Naive thymus-derived CD4-positive, alpha-beta T cell (primary cell): ENCODE measurements at places on chromosomes 11 and 22. TPM values are rescaled to one million over a fixed set of nuclear protein-coding genes. Genes with fewer than 3 reads are reported as not detected.
A peak's percentile ranks its signal among the peaks of the same experiment; 100 is the strongest.

RANGAP1 gene
- total RNA-seq, result 122 TPM

IFITM10 gene
- total RNA-seq, result 16.0 TPM

- no peaks in the 10 kb centered on the region for H3K36me3 ChIP-seq
- H3K4me3 ChIP-seq, result no peak overlapping the region
- H3K4me1 ChIP-seq, result peaks cover 47% of the 10 kb centered on the region
- no peaks in the 10 kb centered on the region for H3K27me3 ChIP-seq
Measured at GRCh38 chr11:36411202-36411640, 98.9 kb downstream of the TRAF6 start.

GRCh38 chr11:130529366-130529765 lies 80.9 kb downstream of the ADAMTS15 start:
- no peaks in the 10 kb centered on the region for H3K27me3 ChIP-seq
- H3K27ac ChIP-seq, result no peak overlapping the region
- no peaks in the 10 kb centered on the region for H3K36me3 ChIP-seq
- H3K4me3 ChIP-seq, result no peak overlapping the region

- H3K36me3 ChIP-seq, result no peaks in the 10 kb centered on the region
- DNase-seq, result no peak
- H3K4me3 ChIP-seq, result no peak overlapping the region
- H3K27ac ChIP-seq, result no peak overlapping the region
- no peaks in the 10 kb centered on the region for H3K27me3 ChIP-seq
- H3K4me1 ChIP-seq, result no peaks in the 10 kb centered on the region
Measured at GRCh38 chr11:22161489-22161888, 31.4 kb upstream of the ANO5 start.

GRCh38 chr11:406796-407650 lies 7.8 kb downstream of the SIGIRR start:
- H3K4me1 ChIP-seq, result peaks cover 13% of the 10 kb centered on the region
- no peak overlapping the region for H3K4me3 ChIP-seq
- H3K27ac ChIP-seq, result peak overlapping the region; percentile 75
- H3K36me3 ChIP-seq, result peaks cover 34% of the 10 kb centered on the region

- peak; percentile 19 for DNase-seq
- no peak overlapping the region for H3K27ac ChIP-seq
- no peaks in the 10 kb centered on the region for H3K4me1 ChIP-seq
- H3K27me3 ChIP-seq, result no peaks in the 10 kb centered on the region
Measured at GRCh38 chr11:1937616-1938342, 9.4 kb upstream of the MRPL23 start.

- no peaks in the 10 kb centered on the region for H3K4me1 ChIP-seq
- peaks cover 65% of the 10 kb centered on the region for H3K36me3 ChIP-seq
- DNase-seq, result no peak
Measured at GRCh38 chr11:47466201-47466600, 17.3 kb upstream of the RAPSN start.

DNA sequence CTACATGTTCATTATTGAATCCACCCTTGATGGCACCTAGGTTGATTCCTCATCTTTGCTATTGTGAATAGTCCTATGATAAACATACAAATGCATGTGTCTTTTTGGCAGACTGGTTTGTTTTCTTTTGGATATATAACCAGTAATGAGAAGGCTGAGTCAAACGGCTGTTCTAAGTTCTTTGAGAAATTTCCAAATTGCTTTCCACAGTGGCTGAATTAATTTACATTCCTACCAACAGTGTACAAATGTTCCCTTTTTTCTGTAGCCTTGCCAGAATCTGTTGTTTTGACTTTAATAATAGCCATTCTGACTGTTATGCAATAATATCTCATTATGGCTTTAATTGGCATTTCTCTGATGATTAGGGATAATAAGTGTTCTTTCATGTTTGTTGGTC lies 184.9 kb downstream of the CASP12 start:
- H3K4me1 ChIP-seq, result peaks cover 10% of the 10 kb centered on the region
- H3K27me3 ChIP-seq, result no peaks in the 10 kb centered on the region
- no peak overlapping the region for H3K4me3 ChIP-seq

- no peaks in the 10 kb centered on the region for H3K27me3 ChIP-seq
- DNase-seq, result no peak
- H3K4me3 ChIP-seq, result no peak overlapping the region
- no peaks in the 10 kb centered on the region for H3K4me1 ChIP-seq
- no peaks in the 10 kb centered on the region for H3K36me3 ChIP-seq
Measured at GRCh38 chr22:45149671-45150070, 14.1 kb upstream of the NUP50 start.
